ENCODE measurements at places on chromosomes 5 and 9.
A peak's percentile ranks its signal among the peaks of the same experiment; 100 is the strongest.

GRCh38 chr5:98839469-98840383 is 66.3 kb downstream of the RGMB start:
- no peak for DNase-seq

DNA sequence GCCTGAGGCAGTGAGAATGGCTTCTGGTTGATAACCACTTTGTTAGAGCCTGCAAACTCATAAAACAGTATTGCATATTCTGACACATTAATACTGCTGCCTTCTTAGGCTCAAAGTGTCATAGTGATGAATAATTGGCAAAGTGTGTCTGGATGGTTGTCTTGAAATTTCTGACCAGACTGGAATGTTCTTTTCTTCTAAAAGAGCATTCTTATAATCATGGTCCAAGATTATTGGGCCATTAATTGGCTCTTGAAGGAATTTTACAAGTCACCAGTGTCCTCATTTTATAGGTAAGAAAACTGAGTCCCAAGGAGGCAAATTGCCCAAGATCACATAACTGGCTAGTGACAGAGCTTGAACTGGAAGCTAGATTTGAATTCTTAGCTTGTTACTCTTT is 111.7 kb downstream of the PCSK1 start:
- DNase-seq, result no peak

- DNase-seq, result no peak
These were observed 19.6 kb downstream of the QSOX2 start for GRCh38 chr9:136225748-136226679.

- peak; percentile 93 for DNase-seq
These were observed 24.3 kb upstream of the PTGES start for GRCh38 chr9:129776938-129777768.

- no peak for DNase-seq
These were observed 5.5 kb downstream of the B4GALT1 start for GRCh38 chr9:33161589-33162132.

DNA sequence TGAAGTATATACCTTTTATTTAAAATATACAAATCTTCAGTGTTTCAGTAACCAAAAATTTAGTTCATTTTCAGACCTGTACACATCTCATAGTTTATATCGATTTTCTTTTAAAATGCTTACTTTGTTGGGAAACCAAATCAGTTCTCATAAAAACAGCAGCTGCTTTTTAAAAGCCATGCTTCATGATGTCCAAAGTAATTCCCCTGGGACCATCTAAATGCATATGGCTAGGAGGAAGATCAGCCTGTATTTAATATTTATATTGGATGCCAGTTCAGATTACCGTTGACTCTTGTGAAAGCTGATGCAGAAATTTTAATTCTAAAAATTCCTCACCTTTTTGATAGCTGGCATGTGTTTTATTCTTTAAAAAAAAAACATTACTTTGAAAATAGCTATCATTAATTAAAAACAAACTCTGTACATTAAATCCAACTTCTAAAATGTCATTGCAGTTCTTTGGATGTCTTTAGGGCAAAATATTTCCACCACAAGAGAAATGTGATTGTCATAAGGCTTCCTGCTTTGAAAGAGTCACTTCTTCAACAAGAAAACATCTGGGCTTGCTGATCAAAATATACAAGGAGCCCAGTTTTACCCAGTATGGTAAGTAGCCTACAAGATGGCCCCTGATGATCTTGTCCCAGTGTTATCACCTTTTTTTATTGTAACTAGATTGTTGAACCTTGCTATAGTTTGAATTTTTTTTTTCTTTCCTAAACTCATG is 1242.9 kb upstream of the CDH6 start:
- DNase-seq, result no peak

DNA sequence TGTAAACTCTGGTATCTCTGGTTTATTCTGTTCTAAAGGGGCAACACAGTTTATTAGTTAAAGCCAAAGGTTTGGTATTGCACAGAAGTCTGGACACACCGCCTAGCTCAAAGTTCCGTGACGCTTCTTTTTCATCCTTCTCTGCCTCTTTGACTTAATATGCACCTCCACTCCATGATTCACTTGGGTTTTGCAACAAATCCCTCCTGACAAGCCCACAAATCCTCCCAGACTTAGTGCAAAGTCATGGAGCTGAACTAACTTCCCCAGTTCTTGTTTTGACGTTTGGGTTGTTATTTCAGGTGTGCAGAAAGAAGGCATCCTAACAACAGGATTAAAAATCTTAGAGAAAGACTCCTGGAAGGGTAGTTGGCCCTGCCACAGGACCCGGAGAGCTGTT is 441.6 kb upstream of the DMAC1 start:
- no peak for DNase-seq

DNA sequence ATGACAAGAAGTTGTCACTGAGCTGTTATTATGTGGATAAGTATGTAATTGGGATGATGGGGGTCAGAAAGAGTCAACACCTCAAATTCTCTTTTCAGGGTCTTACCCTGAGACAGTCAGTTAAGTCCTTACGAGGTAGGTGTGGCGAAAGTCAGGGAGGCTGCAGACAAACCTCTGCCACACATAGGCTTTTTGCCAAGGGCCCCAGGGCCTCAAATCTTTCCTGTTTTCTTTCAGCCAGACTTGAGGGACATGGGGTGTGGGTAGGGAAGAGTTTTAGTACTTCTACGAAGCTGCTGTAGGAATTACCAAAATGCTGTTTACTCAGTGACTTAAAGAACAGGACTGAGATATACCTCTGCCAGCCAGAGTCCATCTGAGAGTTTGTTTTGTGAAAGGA is 13.8 kb downstream of the OR2S2 start:
- no peak for DNase-seq

DNA sequence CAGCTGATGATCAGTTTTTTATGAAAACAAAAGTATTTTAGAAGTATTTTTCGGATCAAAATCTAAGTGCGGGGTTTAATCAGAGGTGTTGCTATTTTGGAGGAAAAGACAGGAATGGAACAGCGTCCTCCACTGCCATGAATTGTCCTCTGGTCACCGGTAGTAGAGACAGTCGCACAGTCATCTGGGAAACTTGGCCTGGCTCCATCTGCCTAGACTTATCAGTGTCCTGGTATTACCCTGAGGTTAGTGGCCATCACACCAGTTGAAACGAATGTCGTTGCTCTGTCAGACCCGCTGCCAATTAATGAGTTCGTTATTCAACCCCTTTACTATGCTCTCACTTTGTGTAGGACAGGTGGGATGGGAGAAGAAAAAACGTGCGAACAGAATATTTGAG is 8.2 kb downstream of the TLX3 start:
- no peak for DNase-seq

GRCh38 chr9:128494108-128494745 is 10.3 kb upstream of the GLE1 start:
- peak; percentile 43 for DNase-seq

All from hindlimb muscle (tissue), 1 donor.